ENCODE measurements at places on chromosomes 2 and 18. TPM values are rescaled to one million over a fixed set of nuclear protein-coding genes. Genes with fewer than 3 reads are reported as not detected.

LINC00305 gene
- not detected for total RNA-seq

BOLL gene
- total RNA-seq: not detected

HSBP1L1 gene
- 9.4 TPM for total RNA-seq

FAM117B gene
- total RNA-seq: 2.4 TPM

IFIH1 gene
- 1.7 TPM for total RNA-seq

ASPRV1 gene
- 0.17 TPM for total RNA-seq

PROC gene
- 3.9 TPM for total RNA-seq

SH3YL1 gene
- total RNA-seq: 10.6 TPM

CCBE1 gene
- total RNA-seq: 5.8 TPM

GREB1L gene
- total RNA-seq: 2.2 TPM

G6PC2 gene
- not detected for total RNA-seq

SNORC gene
- 8.3 TPM for total RNA-seq

POMC gene
- not detected for total RNA-seq

ONECUT2 gene
- 0.59 TPM for total RNA-seq

RGPD6 gene
- 12.1 TPM for total RNA-seq

SERPINB11 gene
- not detected for total RNA-seq

ZNF396 gene
- total RNA-seq: 0.66 TPM

C2orf74 gene
- 15.1 TPM for total RNA-seq

SERPINB3 gene
- total RNA-seq: 0.11 TPM

TPO gene
- not detected for total RNA-seq

WDR12 gene
- total RNA-seq: 79.9 TPM

SIGLEC15 gene
- total RNA-seq: 0.44 TPM

ACTG2 gene
- total RNA-seq: 0.11 TPM

ZNF2 gene
- 3.7 TPM for total RNA-seq

FHOD3 gene
- 2.5 TPM for total RNA-seq

CLEC4F gene
- not detected for total RNA-seq
